ENCODE measurements at places on chromosomes 16 and 17.

- H3K4me1 ChIP-seq = no peaks in the 10 kb centered on the region
- H3K4me3 ChIP-seq = no peak overlapping the region
- no peaks in the 10 kb centered on the region for H3K27me3 ChIP-seq
- H3K27ac ChIP-seq = no peak overlapping the region
Observed at GRCh38 chr17:68981288-68981687, 26.1 kb upstream of the ABCA8 start.

GRCh38 chr16:11094857-11095565 is 150.6 kb downstream of the CLEC16A start:
- no peaks in the 10 kb centered on the region for H3K27me3 ChIP-seq
- peak; percentile 48 for DNase-seq
- peaks cover 49% of the 10 kb centered on the region for H3K4me1 ChIP-seq
- no peaks in the 10 kb centered on the region for H3K36me3 ChIP-seq
- no peak overlapping the region for H3K27ac ChIP-seq

DNA sequence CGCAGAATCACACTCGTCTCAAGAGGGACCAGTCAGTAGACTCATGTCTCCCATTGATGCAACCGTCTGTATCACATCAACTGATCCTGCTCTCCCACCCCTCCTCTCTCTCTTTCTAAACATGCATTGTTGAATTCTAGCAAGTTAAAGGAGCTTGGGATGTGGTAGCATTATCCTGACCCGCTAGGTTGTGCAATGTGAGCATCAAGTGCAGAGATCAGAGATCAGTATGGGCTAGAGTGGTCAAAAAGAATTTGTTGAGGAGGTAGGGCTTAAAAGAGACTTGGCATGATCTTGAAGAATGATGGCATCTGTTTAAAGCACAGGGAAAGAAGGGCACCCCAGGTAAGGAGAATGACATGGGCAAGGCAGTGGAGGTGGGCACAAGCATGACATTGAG is 38.7 kb downstream of the PRSS54 start:
- H3K27me3 ChIP-seq = no peaks in the 10 kb centered on the region
- no peak overlapping the region for H3K27ac ChIP-seq
- H3K4me3 ChIP-seq = no peak overlapping the region
- no peak for DNase-seq
- peaks cover 2% of the 10 kb centered on the region for H3K36me3 ChIP-seq

DNA sequence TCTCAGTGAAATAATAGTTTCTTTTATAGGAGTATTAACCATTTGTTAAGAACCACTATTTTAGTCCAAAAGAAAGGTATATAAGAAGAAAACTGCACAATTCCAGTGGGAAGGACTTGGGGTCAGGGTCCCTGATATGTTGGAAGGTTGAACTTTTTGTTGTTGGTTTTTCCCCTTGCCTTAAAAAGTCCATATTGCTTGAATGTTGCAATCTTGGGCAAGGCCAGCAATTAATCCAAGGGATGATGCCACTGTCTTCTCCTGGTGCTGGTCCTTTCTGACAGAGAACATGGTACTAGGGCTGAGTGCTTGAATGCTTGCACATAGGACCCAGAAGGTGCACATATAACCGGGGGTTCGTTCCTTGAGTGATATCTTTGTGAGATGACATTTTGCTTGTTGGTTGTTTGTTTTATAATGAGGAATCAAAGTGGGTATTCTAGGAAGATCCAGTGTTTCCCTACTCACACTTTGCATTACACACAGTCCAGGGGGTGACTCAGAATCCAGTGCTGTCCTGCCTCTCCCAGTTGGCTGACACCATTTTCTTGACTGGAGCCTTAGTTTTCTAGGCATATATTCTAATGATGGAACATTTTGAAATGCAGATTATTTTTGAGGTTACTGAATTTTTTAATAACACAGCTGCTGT is 54.9 kb downstream of the SIAH1 start:
- no peak overlapping the region for H3K27ac ChIP-seq
- DNase-seq = no peak
- H3K27me3 ChIP-seq = no peaks in the 10 kb centered on the region
- peaks cover 9% of the 10 kb centered on the region for H3K4me1 ChIP-seq

- peak; percentile 41 for DNase-seq
- H3K4me3 ChIP-seq = no peak overlapping the region
- H3K36me3 ChIP-seq = peaks cover 4% of the 10 kb centered on the region
- H3K27me3 ChIP-seq = no peaks in the 10 kb centered on the region
Observed at GRCh38 chr16:25264597-25264996, 7.0 kb upstream of the ZKSCAN2 start.

DNA sequence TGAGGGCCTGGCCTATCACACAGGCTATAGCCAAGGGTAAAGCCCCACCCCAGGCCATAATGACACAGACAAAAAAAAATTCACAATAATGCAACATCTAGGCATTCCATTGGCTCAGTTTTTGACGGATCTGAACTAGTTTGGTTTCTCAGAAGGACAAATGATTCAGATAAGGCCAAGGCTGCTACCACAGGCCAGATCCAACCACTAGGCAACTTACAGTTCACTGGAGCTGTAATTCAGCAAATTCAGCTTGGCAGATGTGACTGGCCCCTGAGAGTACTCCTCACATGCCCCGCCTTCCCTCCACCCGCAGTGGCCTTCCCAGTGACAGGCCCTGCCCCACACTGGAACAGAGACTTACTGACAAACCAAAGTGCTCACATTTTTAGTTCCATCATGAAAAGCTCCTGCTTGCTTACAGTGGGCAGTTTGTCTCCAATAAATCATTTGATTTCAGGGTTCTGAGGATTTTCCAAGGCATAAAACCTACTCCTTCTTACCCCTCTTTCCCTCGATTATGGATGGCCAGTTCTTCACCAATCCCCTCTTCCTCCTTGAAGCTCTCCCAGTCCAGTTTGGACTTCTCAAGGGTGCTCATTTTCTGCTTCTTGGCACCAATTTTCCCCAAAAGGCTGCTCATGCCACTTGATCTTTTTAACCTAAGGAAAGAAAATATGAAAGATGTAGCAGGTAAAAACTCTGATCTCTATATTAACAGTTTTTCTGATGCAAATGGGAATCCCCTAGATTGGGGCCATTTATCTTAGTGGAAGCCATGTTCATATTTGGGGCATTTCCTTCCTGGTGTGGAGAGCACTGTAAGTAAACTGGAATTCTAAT is 53.3 kb upstream of the BCAR1 start:
- no peak for DNase-seq
- H3K4me1 ChIP-seq = peaks cover 9% of the 10 kb centered on the region
- H3K36me3 ChIP-seq = peaks cover 42% of the 10 kb centered on the region
- H3K27ac ChIP-seq = no peak overlapping the region
- no peak overlapping the region for H3K4me3 ChIP-seq

DNA sequence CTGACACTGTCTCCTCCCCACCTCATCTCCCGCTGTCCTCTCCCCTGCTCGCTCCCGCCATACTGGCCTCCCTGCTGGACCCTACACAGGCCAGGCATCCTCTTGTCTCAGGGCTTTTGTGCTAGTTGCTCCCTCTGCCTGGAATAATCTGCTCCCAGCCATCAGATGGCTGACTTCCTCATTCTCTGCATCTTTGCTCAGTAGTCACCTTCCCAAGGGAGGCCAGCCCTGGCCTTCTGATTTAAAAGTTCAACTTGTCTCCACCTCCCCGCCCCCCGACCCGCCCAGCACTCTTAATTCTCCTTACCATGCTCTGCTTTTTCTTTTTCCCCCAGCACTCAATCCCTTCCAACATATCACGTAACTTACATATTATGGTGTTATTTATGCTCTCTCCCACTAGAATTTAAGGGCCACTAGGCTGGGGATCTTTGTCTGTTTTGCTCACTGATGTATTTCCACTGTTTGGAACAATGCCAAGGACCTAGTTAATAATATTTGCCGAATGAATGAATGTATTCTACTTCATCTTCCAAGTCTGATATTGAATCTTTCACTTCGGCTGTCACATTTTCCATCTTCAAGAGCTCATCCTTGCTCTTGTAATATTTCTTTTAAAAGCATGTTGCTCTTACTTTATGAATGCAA is 178.3 kb downstream of the CDK5R1 start:
- no peaks in the 10 kb centered on the region for H3K4me1 ChIP-seq
- H3K4me3 ChIP-seq = no peak overlapping the region
- DNase-seq = no peak
- no peaks in the 10 kb centered on the region for H3K36me3 ChIP-seq
- H3K27ac ChIP-seq = no peak overlapping the region
- H3K27me3 ChIP-seq = no peaks in the 10 kb centered on the region

DNA sequence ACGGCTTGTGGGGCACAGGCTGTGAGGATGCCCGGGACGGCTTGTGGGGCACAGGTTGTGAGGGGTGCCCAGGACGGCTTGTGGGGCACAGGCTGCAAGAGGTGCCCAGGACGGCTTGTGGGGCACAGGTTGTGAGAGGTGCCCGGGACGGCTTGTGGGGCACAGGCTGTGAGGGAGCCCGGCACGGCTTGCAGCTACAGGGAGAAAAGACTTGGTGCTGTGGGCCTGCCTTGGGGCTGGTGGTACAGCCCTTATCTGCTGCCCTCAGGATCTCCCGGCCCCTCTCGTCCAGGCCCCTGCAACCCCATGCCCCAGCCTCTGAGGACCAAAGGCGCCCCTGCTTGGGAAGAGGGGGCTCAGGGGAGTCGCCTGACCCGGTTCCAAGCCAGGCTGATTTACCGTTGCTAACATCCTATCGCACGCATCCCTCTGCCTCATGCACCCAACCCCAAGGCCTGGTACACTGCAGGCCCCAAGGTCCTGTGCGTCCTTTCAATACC is 5.0 kb upstream of the HBM start:
- DNase-seq = no peak
- H3K4me1 ChIP-seq = peaks cover 7% of the 10 kb centered on the region
- no peaks in the 10 kb centered on the region for H3K36me3 ChIP-seq
- no peak overlapping the region for H3K27ac ChIP-seq
- peaks cover 21% of the 10 kb centered on the region for H3K27me3 ChIP-seq

DNA sequence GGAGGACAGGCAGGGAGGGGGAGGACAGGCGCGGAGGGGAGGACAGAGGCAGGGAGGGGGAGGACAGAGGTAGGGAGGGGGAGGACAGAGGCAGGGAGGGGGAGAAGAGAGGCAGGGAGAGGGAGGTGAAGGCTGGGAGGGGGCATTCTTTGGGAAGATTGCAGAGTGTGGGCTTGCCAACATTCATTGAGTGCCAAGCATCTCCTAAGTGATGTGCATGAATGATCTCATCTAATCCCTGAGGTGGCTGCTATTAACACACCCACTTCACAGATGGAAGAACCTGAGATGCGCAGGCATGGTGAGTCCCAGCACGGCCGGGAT is 58.3 kb downstream of the NT5M start:
- H3K27ac ChIP-seq = no peak overlapping the region
- no peaks in the 10 kb centered on the region for H3K36me3 ChIP-seq
- H3K4me1 ChIP-seq = peaks cover 8% of the 10 kb centered on the region
- no peaks in the 10 kb centered on the region for H3K27me3 ChIP-seq

- peak overlapping the region; percentile 78 for H3K4me3 ChIP-seq
- H3K4me1 ChIP-seq = peaks cover 35% of the 10 kb centered on the region
- H3K27ac ChIP-seq = peak overlapping the region; percentile 96
- DNase-seq = peak; percentile 100
- H3K36me3 ChIP-seq = peaks cover 16% of the 10 kb centered on the region
- no peaks in the 10 kb centered on the region for H3K27me3 ChIP-seq
Observed at GRCh38 chr17:59837308-59838051, 55.3 kb downstream of the TUBD1 start.

GRCh38 chr16:4733211-4733742 is 794 bp downstream of the ANKS3 start:
- peaks cover 7% of the 10 kb centered on the region for H3K36me3 ChIP-seq
- H3K27me3 ChIP-seq = no peaks in the 10 kb centered on the region
- peak overlapping the region; percentile 94 for H3K4me3 ChIP-seq
- DNase-seq = no peak
- H3K4me1 ChIP-seq = peaks cover 3% of the 10 kb centered on the region
- peak overlapping the region; percentile 61 for H3K27ac ChIP-seq

DNA sequence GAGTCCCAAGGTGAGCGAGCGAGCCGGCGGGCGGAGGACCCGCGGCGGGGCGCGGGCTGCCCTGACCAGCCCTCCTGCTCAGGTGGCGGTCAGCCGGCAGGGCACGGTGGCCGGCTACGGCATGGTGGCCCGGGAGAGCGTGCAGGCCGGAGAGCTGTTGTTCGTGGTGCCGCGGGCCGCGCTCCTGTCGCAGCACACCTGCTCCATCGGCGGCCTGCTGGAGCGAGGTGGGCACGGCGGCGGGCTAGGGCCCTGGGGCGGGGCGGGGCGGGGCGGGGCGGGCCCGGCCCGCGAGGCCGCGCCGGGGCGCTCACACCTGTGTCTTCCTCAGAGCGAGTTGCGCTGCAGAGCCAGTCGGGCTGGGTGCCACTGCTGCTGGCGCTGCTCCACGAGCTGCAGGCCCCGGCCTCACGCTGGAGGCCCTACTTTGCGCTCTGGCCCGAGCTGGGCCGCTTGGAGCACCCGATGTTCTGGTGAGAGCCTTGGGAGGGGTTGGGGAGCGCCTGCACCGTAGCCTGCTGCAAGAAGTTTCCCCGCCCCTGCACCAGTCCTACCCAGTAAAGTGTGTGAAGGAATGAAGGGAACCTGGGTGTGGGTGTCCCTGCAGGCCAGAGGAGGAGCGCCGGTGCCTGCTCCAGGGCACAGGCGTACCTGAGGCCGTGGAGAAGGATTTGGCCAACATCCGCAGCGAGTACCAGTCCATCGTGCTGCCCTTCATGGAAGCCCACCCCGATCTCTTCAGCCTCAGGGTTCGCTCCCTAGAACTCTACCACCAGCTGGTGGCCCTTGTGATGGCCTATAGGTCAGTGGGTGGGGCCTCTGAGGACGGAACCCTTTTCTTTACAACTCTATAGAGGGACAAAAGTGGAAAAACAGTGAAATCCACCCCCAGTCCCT is 802 bp downstream of the SETD6 start:
- DNase-seq = peak; percentile 42
- peaks cover 21% of the 10 kb centered on the region for H3K4me1 ChIP-seq
- no peaks in the 10 kb centered on the region for H3K27me3 ChIP-seq
- peak overlapping the region; percentile 90 for H3K4me3 ChIP-seq

- H3K27me3 ChIP-seq = no peaks in the 10 kb centered on the region
- H3K4me1 ChIP-seq = no peaks in the 10 kb centered on the region
- no peak overlapping the region for H3K4me3 ChIP-seq
- no peak overlapping the region for H3K27ac ChIP-seq
- no peak for DNase-seq
- peaks cover 6% of the 10 kb centered on the region for H3K36me3 ChIP-seq
Observed at GRCh38 chr17:44492706-44493272, 10.4 kb downstream of the GPATCH8 start.

DNA sequence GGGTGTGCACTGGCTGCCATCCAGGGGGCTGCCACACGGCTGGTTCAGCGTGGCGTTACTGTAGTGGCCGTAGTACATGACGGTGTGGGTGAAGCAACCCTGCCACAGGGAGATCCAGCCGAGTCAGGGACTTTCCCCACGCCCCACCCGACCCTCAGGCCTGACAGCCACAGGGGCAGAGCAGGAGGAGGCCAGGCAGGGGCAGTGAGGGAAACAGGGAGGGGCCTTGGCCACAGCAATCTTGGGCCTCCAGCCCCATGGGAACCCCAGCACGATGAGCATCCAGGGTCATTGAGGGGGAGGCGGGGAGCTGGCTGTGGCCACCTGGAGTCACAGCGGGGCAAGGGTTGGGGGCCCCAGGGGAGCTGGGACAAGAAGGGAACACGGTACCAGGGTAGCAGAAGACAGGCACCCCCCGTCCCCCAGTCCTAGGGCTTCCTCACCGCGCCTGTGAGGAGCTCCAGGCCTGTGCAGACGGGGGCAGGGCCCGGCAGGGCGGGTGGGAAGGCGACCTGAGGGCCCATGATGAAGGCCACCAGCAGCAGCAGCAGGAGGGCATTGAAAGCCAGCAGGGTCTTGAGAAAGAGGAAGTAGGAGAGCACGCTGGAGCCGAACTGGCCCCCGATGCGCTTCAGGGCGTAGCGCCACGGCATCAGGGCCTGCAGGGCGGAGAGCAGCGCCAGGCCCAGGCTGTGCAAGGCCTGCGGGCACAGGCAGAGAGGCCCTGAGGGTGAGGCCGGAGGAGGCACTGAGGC is 4.3 kb downstream of the TMC6 start:
- H3K4me1 ChIP-seq = peaks cover 74% of the 10 kb centered on the region
- H3K36me3 ChIP-seq = peaks cover 62% of the 10 kb centered on the region
- no peak overlapping the region for H3K27ac ChIP-seq
- H3K27me3 ChIP-seq = no peaks in the 10 kb centered on the region
- no peak overlapping the region for H3K4me3 ChIP-seq

All from common myeloid progenitor, CD34-positive (primary cell).